ENCODE measurements at places on chromosomes 4 and X.

DNA sequence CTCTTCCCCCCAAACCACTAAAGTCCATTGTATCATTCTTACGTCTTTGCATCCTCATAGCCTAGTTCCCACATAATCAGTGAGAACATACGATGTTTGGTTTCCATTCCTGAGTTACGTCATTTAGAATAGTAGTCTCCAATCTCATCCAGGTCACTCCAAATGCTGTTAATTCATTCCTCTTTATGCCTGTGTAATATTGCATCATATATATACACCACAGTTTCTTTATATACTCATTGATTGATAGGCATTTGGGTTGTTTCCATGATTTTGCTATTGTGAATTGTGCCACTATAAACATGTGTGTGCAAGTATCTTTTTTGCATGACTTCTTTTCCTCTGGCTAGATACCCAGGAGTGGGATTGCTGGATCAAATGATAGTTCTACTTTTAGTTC lies 57.2 kb downstream of the ARFIP1 start:
- DNase-seq: no peak

DNA sequence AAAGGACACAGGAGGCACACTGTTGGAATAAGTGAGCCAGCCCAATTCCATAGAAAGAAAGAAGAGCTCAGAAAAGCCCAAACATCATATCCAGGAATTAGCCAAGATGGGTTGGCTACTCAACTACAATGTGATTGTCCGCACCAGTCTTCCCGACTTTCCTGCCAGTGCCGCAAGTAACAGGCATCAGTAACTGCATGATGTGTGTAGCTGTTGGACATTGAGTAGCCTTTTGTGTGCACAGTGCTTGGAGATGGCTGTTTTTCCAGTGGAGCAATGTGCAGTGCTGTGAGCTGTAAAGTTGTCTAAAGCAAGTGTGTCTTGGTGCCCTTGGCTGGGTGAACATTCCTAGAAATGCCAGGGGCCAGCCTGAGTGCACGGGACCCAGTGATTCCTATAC lies 29.2 kb upstream of the FAM193A start:
- DNase-seq: no peak

DNA sequence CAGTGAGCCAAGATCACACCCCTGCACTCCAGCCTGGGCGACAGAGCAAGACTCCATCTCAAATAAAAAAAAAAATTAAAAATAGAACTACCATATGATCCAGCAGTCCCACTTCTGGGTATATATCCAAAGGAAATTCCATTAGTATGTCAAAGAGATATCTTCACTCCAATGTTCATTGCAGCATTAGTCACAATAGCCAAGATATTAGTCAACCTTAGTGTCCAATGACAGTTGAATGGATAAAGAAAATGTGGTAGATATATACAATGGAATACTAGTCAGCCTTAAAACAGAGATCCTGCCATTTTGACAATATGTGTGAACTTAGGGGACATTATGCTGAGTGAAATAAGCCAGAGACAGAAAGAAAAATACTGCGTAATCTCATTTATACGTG lies 49.4 kb downstream of the C4orf46 start:
- DNase-seq: no peak

GRCh38 chrX:19515615-19516105 lies 352 bp upstream of the MAP3K15 start:
- DNase-seq: no peak
